ENCODE measurements at places on chromosomes 1 and 21.

DNA sequence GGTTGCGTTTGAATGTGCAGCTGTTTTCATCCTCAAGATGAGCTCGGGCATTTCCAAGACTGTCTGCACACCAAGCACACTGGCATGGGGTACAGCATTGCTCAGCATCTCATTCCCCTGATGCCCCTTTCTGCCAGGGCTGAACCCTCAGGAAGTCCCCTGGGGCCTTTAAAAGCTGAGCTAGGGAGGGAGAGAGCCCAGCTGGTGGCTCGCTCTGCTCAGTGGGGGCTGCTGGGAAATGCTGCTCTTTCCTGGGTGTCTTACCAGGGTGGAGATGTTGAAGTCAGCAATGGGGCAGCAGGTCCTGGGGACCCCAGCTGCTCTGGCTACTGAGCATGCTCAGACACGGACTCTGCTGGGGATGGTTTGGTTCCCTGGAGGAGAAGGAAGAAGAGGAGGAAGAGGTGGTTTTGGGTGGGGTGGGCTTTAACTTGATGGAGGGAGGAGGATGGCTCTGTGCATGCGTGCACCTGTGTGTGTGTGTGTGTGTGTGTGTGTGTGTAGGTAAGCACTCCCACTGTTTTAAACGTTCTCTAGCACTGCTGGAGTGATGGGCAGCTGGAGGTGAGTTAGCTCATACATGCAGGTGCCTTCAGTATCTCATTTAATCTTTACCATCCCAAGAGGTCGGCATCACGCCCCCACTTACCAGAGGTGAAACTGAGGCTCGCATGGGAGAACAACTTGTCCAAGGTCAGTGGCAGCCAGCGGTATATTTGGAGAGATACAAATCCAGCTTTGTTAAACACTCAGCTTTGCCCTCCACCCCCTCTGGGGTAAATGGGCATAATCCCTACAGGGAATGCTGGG lies 40.9 kb downstream of the ACTL8 start:
- DNase-seq = no peak

DNA sequence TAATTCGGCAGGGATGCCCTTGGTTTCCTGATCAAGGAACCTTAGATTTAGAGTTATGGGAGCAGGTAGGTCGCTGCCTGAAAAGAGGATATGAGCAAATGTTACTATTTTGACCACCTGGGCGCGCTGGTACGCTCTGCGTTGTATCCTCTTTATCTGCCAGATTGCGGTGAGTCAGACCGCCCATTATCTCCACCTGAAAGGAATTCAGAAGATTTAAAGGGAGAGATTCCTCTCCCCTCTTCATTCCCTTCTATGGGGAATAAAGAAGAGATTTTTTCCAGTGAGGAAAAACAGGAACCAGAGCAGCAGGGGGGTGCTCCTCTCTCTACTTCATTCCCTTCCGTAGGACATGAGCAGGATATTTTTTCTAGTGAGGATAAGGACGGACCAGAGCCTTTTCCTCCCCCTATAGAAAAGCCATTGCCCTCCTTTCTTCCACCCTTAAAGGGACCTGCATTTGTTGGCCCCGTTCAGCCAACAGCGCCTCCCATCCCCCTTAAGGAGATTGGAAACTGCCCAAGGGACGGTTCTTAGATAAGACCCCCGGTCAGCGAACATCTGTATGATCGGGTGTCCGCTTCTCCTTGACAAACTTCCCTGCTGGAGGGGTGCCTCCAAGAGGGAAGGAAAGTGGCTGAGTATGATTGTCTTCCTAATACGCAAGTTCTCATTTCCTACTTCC lies 34.1 kb downstream of the CLCA1 start:
- no peak for DNase-seq

DNA sequence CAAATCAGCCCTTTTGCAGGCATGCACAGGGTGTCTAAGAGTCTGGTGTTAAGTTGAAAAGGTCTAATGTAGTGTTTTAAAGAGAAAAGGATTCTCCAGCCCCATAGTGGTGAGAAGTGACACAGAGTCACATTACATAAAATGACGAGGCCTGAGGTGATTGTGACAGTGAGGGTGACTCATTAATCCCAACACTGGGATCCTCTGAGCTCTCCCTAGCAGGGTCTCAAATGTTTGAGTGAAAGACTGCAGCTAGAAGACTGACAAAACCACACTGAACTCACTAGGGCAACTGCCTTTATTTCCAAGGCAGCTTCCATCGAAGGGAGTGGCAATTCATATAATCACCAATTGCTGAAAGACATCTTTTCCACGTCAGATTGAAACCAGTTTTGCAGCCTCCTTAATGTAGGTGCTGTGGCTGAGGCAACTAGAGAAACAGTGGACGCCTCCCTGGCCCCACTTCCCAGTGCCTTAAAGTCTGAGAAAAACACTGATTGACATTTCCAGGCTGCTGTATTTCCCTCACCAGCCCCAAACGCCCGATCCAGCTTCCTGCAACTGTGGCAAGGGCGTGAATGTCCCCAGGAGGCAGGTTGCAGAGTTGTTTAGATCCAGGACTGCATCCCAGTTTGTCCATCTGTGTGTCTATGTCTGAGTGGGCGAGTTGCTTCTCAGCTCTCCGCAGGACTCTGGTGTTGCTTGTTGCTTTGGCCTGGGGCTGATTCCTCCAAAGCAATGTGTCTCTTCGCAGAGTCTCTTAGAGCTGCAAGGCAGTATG lies 81.4 kb downstream of the RUNX1 start:
- DNase-seq = peak; percentile 9

GRCh38 chr1:183138301-183138700 lies 47.8 kb upstream of the LAMC2 start:
- DNase-seq = no peak

- peak; percentile 38 for DNase-seq
Measured at GRCh38 chr1:152461544-152461943, 47.5 kb upstream of the CRNN start.

DNA sequence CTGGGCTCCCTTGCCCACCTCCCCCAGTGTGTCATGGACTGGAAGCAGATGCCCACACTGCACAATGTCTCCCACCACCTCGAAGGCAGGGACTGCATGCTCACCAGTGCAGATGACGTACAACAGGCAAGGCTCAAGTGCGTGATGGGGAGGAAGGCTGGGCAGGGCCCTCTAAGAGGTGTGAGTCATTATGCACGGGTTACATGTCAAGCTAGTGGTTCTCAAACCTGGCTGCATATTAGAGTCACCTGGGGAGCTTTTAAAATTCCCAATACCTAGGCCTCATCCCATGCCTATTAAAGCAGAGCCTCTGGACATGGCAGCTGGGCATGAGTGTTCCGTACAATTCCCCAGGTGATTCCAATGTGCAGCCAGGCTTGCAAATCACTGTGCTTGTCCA lies 137.9 kb upstream of the NGF start:
- no peak for DNase-seq

GRCh38 chr1:181493885-181494284 lies 10.6 kb downstream of the CACNA1E start:
- DNase-seq = no peak

GRCh38 chr1:178768423-178768822 lies 43.4 kb downstream of the RALGPS2 start:
- no peak for DNase-seq

DNA sequence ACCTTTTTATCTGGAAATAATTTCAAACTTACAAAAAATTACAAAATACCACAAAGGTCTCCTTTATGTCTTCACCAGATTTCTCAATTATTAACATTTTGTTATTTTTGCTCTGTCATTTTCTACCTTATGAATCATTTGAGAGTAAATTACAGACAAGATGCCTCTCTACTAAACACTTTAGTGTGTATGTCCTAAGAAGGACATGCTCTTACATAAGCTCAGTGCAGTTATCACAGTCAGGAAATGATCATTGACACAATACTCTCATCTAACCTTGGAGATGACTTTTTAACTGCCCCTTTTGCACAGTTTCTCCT lies 378.9 kb upstream of the RUNX1 start:
- DNase-seq = no peak

GRCh38 chr1:89603651-89604413 lies 29.1 kb upstream of the LRRC8C start:
- no peak for DNase-seq

GRCh38 chr1:202355944-202356553 lies 7.5 kb downstream of the PPP1R12B start:
- DNase-seq = no peak

DNA sequence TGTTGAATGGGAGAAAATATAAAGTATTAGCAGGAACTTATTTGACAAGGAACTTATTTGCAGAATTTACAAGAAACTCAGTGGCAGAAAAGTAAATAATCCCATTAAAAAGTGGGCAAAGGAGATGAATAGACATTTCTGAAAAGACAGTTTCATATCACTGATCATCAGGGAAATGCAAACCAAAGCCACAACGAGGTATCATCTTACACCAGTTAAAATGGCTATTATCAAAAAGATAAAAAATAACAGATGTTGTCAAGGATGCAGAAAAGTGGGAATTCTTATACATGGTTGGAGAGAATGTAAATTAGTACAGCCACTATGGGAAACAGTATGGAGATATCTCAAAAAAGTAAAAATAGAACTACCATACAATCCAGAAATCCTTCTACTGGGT lies 61.0 kb downstream of the SYT14 start:
- no peak for DNase-seq

DNA sequence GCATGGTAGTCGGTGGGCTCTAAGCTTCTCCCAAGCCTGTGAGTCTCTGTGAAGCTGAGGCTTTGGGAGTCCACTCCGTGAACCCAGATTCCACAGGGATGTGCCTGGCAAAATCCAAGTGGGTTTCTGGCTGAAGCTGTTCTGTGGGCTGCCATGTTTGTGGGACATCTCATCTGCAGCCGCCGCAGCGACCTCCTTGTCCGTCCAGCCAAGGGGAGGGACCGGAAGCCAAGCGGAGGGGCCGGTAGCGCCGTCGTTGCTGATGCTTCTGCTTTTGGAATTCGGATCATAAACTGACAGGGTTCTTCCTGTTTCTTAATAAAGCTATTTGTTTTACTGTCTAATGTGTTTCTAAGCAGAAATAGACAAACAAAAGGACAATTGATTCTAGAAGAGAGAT lies 13.3 kb downstream of the KIF26B start:
- DNase-seq = no peak

GRCh38 chr1:9835758-9836631 lies 12.2 kb upstream of the CLSTN1 start:
- DNase-seq = no peak

- DNase-seq = no peak
Measured at GRCh38 chr1:92968138-92969032, 7.1 kb upstream of the DIPK1A start.

GRCh38 chr1:105700723-105701122 lies 1355.8 kb upstream of the PRMT6 start:
- DNase-seq = no peak

DNA sequence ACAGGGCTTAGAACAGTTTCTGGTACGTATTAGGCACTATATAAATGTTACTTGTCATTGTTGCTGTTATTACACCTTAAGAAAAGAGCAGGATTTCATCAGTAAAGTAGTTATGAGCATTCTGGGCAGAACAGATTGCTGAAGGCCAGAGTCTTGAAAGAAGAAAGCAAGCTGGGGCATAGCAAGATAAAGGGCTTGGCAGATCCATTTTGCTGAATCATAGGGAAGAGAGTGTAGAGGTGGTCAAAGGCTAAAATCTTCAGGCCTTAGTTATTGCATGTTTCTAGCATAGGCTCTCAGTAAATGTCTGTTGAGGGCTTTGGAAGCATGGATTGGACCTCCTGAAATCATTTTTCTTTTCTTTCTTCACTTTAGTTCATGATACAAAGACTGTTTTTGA lies 67.5 kb downstream of the PLA2G4A start:
- no peak for DNase-seq

- DNase-seq = no peak
Measured at GRCh38 chr1:68173283-68173935, 58.9 kb downstream of the WLS start.

- no peak for DNase-seq
Measured at GRCh38 chr21:17422931-17423330, 89.9 kb upstream of the CXADR start.

- no peak for DNase-seq
Measured at GRCh38 chr1:91897016-91897415, 11.1 kb upstream of the TGFBR3 start.

DNA sequence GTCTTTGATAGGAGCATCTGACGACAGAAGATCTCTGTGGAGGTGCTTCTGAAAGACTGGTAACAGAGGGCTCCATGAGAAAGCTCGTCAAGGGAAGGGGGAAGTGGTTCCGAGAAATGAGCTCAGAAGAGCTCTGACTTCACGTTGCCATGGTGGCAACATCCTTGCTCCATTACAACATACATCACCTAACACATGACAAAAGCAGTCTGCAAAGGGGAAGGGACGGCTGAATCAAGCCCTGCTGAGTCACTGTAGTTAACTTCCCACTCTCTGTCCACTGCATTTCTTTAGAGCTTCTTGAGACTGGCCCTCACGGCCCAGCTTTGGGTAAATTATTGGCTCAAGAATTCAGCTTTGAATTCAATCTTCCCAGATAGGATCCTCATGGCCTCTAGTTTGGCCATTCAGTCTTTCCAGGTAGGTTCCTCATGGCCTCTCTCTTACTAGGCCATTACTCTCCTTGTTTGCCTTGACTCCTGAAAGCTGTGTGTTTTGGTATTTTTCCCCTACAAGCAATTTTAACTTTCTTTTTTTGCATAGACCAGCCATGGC lies 88.0 kb upstream of the ZNF648 start:
- DNase-seq = no peak

DNA sequence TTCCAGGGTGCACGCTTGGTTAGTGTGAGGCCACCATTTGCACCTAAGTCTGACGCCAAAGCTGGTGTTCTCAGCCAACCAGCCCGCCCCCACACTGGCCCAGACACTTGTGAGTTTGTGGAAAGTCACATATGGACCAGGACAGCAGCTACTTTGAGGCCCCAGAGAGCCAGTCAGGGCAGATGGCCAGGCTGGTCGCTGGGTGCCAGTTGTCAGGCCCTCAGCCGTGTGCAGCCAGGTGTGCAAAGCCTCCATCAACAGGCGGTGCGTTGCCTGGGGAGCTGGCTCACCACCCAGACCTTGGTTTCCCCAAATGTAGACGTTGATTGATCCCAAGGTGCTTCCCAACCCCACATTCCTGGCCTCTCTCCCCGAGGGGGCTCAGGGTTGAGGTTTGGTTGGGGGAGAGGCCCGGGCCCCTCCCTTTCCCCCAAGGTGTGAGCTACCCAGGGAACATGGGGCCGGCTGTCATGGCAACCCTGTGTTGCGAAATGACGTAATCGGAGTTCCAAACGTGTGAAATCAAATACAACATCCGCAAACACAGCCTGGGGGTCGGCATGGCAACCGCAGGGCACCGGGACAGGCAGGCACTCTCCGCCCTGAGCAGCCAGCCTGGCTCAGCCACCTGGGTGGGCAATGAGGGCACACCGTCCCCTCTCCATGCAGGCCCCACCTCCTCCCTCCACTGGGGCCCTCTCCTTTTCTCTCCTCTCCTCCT lies 42.2 kb upstream of the WNT4 start:
- DNase-seq = no peak

- no peak for DNase-seq
Measured at GRCh38 chr21:18318156-18318555, 73.5 kb downstream of the CHODL start.

GRCh38 chr1:234040446-234041317 lies 136.2 kb downstream of the SLC35F3 start:
- DNase-seq = no peak

DNA sequence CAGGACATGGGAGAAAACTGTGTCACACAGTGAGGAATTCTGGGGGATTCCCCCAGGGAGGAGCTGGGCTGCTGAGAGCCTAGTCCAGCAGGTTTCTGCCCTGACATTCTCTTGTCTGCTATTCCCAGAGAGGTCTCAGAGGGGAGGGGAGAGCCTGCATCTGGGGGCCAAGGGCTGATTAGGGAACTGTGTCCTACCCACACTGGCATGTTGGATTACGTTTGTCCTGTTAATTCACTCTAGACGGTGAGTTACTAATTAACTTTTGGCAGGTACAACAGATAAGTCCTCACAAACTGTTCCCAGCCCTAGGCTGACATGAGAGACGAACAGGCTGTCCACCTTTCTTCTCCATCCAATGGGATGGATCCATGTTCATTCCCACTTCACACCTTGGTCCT lies 2.6 kb upstream of the SH3BGRL3 start:
- DNase-seq = no peak

Measured in activated CD8-positive, alpha-beta memory T cell treated with anti-CD3 and anti-CD28 coated beads for 4 hours (primary cell).